NCI-H446 (cell line): ENCODE measurements at places on chromosomes 7 and 10.
A peak's percentile ranks its signal among the peaks of the same experiment; 100 is the strongest.

DNA sequence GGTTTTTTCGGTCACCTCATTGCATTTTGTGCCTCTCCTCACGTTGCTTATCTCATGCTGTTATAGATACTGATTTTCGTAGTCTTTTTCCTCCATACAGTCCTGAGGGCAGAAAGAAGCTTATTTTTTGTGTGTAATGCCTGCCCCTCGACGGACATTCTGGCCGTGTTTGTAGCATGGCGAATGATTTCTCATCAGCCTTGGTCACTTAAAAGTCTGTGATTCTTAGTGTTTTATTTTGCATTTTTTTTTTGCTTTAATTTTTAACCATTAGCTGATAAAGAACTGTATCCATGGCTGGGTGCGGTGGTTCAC, 469 bp upstream of the NOC3L start:
- DNase-seq = no peak

DNA sequence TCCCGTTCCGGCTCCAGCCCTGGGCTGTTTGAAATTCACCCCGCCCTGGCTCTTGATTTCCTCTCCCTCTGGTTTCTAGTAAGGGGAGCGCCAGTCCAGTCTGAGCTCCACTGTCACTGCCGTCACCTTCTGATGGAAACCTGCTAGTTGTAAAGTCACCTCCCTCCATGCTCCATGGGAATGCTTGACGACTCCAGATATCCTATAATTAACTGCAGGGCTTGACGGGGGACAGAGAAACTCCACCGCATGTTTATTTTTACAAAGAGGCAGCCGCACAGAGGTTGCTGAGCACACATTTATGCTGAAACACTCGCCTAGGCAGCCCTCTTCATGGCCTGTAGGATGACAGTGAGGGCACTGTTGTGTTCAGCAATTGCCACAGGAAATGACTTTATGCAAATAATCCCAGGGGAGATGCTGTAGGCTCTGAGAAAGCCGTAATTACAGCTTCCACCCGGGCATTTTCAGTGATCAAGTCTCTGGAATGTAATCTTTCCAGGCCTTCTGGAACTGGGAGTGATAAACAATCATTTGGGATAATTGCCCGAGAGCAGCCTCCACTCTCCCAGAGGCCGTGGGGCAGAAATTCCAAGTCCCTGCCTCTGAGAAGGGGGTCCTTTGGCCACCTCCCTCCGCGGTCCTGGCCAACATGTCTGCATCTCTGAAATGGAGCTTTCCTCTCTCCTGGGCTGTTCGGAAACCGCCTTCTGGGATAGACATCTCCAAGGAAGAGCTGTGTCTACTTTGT, 300.5 kb downstream of the KLF6 start:
- no peak for DNase-seq

DNA sequence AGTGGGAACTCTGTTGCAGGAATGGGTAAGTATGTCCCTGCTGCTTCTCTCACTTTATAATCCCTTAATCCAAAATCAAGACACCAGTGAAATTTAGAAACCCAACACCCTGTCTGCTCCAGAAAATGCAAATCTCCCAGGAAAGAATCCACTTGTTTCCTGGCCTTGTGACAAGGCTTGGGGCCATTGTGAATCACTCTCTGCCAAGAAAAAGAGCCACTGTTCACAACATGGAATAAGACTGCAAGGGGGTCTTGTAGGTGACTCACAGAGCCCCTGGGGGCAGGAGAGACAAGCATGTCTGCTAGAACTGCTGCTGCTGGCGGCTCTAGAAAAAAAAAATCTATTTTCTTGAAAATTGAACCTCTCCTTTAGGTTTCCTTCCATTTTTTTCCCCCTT, 191.2 kb downstream of the SORCS1 start:
- no peak for DNase-seq

- DNase-seq = no peak
These were observed 10.3 kb downstream of the CRHR2 start for GRCh38 chr7:30671793-30672465.

DNA sequence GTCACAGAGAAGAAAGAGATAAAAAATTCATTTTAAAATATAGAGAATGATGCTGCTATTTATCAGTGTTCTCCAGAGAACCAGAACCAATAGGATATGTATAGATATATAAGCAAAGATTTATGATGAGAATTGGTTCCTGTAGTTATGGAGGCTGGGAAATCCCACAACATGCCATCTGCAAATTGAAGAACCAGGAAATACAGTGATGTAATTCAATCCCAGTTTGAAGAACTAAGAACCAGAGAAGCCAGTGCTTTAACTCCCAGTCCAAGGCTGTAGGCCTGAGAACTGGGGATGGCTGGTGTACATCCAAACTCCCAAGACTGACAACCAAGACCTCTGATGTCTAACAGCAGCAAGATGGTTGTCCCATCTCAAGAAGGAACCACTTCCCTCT, 192.9 kb upstream of the PLXDC2 start:
- DNase-seq = no peak

DNA sequence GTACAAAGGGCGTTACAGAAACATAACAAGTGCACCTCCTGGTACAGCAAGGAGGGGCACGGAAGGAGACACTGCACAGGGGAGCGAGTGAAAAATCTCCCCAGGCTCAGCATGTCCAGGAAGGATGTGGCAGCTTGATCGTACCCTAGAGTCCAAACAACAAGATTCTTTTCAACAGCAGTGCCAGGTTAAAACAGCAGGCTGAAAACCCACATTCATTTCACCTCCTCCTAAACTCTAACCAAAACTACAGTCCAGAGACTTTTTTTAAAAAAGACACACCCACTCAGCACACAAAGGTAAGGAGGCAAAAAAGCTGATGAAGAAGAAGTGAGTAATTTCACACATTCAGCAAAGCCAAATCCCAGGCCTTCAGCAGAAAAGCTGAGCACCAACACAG, 138.8 kb downstream of the SFMBT2 start:
- no peak for DNase-seq

GRCh38 chr10:131979821-131980270, 1.9 kb downstream of the BNIP3 start:
- no peak for DNase-seq

- DNase-seq = no peak
These were observed 1.1 kb upstream of the ICA1 start for GRCh38 chr7:8263048-8263447.

DNA sequence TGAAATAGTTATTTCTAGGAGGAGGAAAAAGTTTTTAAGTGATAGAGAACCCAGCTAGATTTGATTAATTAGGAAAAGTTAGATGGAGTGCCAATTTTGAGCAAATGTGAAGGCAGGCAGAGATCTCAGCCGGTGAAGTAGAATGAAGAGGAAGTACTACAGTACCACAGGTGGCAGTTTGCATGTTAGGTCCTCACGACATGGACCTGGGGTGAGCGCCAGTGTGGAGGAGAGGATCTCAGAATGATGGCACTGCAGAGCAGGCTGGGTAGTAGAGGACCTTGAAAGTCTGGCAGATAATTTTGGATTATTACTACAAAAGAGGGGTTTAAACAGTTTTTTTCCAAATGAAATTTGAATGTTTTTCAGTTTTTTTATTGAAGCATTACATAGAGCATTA, 81.1 kb downstream of the GNAI1 start:
- DNase-seq = no peak

- no peak for DNase-seq
These were observed 234.4 kb downstream of the ARL4A start for GRCh38 chr7:12921751-12922345.

DNA sequence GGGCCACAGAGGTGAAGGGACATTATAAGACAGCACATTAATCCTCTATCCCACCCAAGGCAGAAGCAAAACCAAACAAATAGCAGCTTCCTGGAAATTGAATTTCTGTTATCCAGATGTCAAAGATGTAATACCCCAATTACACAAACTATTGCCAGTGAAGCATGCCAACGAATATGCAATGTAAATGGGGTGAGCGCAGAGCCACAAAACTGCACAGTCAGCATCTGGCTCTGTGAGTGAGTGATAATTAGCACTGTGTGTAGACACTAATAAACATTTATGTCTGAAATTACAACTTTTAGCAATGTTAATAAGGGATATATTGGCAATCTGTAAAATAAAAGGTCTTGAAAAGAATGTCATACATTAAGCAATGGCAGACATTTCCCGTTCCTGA, 3.2 kb downstream of the BEND7 start:
- DNase-seq = no peak

DNA sequence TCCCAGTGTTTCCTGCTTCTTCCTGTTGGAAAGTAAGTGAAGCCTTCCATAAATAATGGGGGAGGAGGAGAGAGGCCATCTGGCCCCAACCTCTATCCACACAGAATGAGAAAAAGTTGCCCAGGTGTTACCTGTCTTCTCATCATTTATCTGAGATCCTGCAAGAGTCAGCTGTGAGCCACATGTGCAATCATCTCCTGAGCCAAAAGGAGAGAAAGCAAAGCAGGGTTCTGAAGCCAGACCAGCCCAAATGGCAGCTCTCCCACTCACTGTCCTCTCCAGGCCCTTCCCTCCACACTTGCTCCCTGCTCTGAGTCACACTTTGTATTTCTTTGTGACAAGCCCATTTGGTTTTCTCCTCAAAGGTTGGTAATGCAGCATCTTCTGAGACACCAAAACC, 65.9 kb downstream of the FAM204A start:
- DNase-seq = no peak

GRCh38 chr7:18666107-18666728, 170.7 kb downstream of the HDAC9 start:
- DNase-seq = peak; percentile 78

DNA sequence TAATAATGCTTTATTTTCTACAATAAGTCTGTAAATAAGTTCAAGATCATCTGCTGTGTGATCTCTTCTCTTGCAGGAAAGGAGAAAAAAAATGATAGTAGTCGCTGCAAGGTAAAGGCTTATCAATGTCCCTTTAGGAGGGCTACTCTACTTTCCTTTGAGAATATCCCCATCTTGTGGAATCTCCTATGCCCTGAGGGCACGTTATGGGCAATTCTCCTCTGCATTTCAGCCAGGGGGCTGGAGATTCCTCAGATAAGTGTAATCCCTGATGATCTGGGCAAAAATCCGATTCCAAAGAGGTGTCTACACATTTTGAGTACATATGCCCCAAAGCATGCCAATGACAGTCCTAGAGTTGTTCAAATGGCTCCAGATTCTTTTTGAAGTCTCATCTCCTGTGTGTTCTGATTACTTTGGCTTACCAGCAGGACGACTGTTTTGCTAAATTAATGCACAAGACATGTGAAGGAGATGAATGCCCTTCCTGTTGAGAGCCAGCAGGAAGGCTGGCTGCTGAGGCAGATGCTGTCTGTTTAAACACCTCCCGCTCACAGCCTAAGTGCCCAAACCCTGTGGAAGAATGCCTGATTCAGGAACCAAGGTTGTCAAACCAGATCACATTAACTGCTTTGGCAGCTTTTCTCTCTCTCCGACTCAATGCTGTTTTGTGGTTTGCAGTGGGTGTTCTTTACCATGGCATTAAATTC, 171.2 kb upstream of the COL1A2 start:
- DNase-seq = peak; percentile 44

DNA sequence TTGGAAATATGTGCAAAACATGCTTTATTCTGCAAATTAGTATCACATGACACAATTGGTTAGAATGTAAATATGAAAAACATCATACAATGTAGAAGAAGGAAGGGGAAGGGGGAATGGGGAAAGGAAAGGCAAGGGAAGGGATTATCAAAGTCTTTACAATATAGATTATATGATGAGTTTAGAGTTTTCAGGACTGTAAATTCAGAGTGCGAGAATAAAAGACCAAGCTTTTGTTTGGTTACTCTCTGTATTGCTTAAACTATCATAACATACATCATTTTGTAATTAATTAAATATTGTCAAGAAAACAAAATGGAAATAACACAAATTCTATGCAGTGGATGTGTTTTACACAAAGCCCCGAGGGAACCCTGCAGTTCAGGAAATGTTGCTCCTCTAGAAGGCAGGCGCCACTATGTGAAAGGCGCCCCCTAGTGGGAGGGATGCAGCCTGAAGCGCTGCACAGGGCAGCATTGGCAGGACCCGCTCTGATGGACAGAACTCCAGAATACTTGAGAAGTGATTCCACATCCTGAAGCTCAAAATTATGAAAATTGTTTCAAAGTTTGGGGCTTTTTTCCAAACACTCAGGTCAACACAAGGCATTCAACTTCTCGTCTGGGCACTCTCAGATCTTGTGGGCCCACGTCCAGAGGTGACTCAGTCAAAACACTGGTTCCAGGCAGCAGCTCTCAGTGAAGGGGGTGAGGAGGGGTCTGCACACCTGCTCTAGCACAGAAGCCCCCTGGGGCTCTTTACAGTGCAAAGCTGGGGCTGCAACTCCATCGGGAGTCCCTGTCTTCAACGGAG, 31.6 kb upstream of the TMEM254 start:
- DNase-seq = peak; percentile 30

- no peak for DNase-seq
These were observed 12.2 kb upstream of the CLCN1 start for GRCh38 chr7:143303733-143304132.

- no peak for DNase-seq
These were observed 152.3 kb upstream of the GPR26 start for GRCh38 chr10:123513870-123514269.

GRCh38 chr10:34092891-34093290, 722.2 kb downstream of the PARD3 start:
- DNase-seq = no peak

- DNase-seq = no peak
These were observed 12.5 kb downstream of the PRF1 start for GRCh38 chr10:70589762-70590654.

GRCh38 chr7:761631-762030, 34.5 kb upstream of the PRKAR1B start:
- no peak for DNase-seq

- DNase-seq = no peak
These were observed 34.1 kb upstream of the RET start for GRCh38 chr10:43042503-43043341.

GRCh38 chr7:81709836-81710235, 60.0 kb downstream of the HGF start:
- no peak for DNase-seq

GRCh38 chr7:151506901-151507382, 12.8 kb downstream of the RHEB start:
- DNase-seq = peak; percentile 20

- no peak for DNase-seq
These were observed 31.9 kb downstream of the LCOR start for GRCh38 chr10:96863922-96864543.

GRCh38 chr7:137904833-137905232, 58.1 kb upstream of the DGKI start:
- no peak for DNase-seq

GRCh38 chr10:108970016-108970415, 953.3 kb downstream of the XPNPEP1 start:
- no peak for DNase-seq

DNA sequence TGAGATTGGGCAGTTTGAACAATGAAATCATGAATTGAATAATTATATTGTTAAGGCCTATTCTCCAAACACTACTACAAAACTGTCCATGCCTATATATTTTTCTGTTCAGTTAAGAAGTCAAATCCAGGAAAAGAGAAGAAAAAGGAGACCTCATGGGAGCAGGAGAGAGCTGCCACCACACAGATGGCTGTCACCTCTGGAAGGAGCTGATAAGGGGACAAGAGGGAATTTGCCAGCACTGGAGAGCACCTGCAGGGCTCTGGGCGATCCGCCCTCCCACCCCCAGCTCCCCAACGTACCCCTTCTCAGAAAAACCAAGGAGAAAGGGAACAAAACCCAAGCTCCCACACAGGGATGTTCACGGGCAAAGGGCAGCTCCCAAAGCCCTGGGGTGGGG, 227.8 kb downstream of the TNS3 start:
- no peak for DNase-seq

- DNase-seq = no peak
These were observed 438.6 kb upstream of the MGMT start for GRCh38 chr10:129028451-129028850.

GRCh38 chr7:116211006-116211912, 920 bp downstream of the TES start:
- DNase-seq = no peak

GRCh38 chr7:126574276-126575250, 678.2 kb downstream of the GRM8 start:
- DNase-seq = no peak
